ENCODE measurements at places on chromosomes 16 and 17.

- DNase-seq: no peak
These were observed 9.2 kb upstream of the DPEP3 start for GRCh38 chr16:67989322-67990017.

- DNase-seq: no peak
These were observed 503.9 kb downstream of the CDH11 start for GRCh38 chr16:64617836-64618476.

DNA sequence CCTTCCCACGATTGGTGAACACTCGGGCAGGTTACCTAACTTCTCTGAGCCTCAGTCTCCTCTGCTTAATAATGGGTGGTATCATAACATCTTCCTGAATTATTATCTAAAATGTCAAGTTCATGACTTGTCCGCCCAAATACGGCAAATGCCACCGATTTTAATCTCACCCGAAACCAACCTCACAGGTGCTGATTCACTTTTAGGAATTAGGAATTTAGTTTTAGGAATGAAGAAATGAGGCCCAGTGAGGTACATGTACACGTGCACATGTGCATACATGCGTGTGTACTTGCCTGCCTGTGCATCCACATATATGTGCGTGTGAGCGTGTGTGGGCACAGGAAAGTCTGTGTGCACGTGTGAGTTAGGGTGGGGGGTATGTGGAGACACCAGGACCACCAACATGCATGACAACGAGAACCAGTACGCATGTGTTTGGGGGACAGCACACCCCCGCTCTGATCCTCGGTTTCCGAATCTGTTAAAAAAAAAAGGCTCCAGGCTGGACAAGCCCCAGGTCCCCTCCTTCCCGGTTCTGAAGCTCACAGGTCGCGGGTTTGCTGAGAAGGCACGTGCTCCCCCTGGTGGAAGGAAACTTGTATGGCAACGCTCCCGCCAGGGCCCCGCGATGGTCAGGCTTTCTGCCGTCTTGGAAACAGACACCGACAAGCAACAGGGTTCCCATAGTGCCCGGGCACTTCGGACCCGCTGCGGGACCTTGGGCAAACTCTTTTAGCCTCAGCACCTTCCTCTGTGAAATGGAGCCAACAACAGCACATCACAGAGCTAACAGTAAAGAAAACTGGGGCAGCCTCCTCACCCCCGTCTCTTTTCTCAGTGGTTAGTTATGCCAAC is 219.2 kb downstream of the RBFOX3 start:
- peak; percentile 22 for DNase-seq

DNA sequence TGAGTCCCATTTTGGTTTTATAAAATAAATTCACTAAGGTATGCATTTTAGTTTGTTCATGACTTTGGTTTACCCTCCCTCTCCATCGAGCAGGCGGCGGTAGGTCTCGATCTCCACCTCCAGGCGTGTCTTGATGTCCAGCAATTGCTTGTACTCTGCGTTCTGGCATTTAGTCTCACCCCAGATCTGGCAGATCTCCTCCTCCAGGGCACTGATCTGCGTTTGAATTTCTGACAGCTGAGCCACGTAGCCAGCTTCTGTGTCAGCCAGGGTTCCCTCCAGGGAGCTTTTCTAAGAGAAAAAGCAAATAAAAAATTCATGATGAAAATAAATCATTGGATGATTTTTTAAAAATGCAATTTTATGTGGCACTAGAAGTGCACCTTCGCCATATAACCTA is 4.2 kb downstream of the KRT24 start:
- DNase-seq: no peak

GRCh38 chr16:77925531-77925930 is 96.8 kb upstream of the CLEC3A start:
- DNase-seq: no peak

GRCh38 chr16:3687021-3687420 is 30.3 kb downstream of the TRAP1 start:
- no peak for DNase-seq

- DNase-seq: no peak
These were observed 102.8 kb upstream of the KCNJ16 start for GRCh38 chr17:69972251-69972650.

DNA sequence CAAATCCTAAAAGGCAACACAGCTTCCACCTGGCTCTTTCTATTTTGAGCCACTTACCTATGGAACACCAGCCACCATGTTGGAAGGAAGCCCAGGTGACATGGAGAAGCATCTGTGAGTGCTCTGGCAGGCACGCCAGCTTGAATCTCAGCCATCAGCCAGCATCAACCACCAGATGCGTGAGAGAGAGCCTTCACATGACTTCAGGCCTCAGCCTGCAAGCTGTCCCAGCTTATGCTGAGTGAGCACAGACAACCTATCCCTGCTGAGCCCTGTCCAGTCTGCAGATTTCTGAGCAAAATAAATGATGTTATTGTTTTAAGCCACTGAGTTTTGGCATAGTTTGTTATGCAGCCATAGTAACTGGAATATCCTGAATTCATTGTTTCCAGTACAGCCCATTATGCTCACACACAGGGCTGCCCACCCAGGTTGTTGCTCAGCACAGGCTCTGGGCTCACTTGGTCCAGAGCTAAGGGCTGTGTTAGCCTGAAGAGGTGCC is 35.1 kb downstream of the TMEM238L start:
- no peak for DNase-seq

DNA sequence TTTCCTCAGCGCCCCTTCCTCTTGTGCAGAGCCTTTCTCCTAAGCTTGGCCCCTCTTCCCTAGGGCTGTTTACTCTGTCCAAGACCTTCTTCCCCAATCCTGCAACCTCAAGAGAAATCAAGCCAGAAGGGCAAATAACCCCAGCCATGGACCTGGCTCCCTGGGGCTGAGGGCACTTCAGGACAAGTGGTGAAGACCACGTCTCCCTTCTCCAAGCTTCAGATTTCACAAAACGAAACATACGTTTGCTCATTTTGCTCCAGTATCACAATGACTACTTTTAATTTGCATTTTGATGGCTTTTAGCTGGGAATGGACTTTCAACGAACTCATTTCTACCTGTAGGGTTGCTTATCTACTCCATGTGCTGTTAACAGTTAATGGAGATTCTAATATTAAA is 139.8 kb upstream of the CACNG5 start:
- DNase-seq: no peak

DNA sequence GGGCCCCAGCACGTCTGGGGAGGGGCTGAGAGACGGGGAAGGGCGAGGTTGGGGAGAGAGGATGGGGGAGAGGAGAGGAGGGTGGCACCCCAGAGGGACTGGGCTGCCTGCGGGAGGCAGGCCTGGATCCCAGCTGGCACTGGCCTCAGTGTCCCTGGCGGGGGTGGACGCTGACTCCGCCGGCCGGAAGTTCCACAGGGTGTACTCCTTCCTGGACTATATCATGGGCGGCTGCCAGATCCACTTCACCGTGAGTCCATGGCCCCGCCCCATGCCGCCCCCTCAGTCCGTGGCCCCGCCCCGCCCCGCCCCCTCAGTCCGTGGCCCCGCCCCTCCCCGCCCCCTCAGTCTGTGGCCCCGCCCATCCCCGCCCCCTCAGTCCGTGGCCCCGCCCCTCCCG is 11.3 kb downstream of the CPNE7 start:
- DNase-seq: no peak

DNA sequence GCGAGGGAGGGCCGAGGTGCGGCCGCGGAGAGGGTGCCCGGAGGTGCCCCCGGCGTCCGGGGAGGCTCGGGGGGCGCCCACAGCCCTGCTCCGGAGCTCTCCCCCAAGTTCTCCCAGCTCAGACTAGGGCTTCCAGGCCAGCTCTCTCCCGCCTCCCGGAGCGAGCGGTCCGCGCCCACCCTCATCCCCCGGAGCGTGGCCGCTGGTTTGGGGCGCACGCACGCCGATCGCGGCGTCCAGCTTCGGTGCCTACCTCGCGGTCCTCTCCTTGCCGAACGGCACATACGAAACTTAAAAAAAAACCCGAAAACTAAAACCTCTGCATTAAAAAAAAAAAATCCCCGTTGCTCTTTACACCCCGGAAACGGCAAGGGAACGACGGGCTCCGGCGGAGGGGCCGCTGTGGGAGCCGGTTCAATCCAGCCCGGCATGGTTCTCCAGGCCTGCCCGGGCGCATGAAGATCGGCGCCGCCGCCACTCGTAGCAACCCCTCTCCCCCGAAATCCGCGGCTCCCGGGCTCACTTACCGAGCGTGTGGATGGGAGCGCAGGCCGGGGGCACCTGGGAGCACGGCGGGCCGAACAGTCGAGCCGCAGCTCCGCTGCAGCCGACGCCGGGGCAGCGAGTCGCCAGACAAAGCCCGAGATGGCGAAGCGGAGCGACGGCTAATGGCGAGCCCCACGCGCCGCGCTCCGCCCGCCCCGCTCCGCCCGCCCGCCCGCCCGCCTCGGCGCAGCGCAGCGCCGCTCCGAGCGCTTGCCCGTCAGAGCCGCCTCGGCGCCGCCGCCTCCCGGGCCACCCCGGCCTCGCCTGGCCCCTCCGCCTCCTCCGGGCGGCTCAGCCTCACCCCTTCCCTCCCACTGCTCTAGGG is 973 bp upstream of the UBTF start:
- no peak for DNase-seq

GRCh38 chr17:35740997-35741931 is 9.8 kb downstream of the RASL10B start:
- DNase-seq: no peak

DNA sequence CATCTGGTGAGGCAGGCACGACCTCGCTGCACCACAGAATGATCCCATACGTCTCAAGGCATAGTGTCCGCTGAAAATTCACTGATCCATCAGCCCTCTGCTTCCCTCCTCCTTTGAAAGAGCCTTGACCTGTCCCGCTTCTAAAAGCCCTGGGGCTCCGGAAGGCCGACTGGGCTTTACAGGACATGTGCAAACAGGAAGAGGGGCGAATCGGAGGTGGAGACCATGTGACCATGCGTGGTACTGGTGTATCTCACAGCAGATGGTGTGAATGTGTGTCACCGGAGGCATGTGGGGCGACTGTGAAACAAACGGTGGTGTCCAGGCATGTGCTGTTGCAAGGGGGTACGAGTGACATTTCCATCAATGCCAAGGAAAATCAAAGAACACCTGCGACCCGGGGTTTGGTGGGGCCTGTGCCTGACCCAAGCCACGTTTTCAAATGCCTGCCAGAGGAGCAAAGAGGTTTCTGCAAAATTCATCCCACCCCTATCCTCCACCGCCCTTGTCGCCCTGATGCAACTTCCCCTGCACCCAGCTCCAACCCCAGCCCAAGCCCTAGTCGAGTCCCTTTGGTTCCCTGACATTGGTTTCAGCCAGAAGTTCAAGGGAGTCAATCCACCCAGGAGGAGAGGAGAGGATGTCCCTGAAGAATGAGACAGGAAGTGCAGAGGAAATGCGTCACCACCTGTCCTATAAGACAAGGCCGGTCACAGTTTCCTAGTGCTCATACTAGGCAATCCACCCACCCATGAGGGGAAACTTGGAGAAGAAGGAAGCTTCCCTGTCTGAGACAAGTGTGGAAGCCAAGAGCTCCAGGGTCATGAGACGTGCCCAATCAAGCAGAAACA is 5.9 kb upstream of the KCNJ18 start:
- DNase-seq: no peak

DNA sequence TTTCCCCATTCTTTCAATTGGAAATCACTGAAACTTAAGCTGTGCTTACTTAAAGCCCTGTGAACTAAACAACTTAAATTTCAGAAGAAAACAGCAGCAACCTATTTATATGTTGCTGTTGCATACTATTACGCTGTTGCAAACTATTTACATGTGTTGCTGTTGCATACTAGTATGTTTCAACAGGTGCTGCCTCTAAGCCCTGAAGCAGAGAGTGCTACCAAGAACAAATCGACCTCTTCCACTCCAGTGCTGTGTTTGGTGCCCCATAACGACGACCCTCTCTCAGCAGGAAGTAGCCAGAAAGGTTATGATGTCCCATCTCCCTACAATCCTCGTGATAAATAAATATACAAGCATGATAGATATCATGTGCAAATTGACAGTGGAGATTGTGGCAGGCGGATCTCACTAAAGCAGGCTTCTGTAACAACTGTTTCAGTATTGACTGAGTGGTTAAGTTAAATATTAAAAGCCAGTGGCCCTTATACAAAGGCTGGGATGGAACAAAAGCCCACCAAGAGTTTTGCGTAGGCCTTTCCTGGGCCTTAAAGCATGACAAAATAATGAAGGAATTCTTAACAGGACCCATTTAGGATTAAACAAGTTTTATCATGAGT is 5.7 kb upstream of the SCPEP1 start:
- no peak for DNase-seq

DNA sequence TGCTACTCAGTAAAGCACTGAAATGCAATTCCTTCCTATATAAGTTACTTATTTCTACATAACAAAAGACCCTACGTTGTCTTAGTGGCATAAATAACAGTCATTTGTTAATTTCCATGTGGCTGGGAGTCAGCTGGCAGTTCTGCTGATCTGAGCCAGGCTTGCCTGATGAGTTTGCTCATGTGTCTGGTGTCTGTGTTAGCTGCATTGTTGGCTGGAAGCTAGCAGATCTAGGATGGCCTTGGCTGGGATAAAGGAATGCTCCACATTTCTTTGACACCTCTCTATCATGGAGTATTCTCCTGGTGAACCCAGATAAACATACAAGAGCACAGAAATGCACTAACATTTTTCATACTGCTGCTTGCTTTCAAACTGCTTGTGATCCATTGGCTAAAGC is 264.4 kb upstream of the MON1B start:
- no peak for DNase-seq

- no peak for DNase-seq
These were observed 10.1 kb upstream of the ARHGAP23 start for GRCh38 chr17:38418062-38418692.

DNA sequence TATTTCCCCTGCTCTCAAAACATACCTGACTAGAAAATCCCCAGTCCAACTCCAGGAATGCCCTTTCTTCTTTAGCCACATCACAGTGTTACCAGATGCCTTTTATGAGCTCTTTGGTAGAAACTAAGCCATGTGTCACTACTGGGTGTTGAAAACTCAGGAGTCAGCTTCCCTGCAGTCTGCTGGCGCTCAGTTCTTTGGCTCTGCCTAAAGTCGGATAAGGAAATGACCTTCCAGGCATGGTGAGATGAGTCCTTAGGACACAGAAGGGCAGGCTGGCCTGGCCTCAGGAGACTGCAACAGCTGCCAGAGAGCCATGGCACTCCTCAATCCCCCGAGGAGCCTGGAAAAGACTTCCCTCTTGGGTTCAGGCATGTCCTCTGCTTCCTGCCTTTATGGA is 89.1 kb downstream of the CDH13 start:
- no peak for DNase-seq

GRCh38 chr16:30974348-30974747 is 10.7 kb upstream of the HSD3B7 start:
- no peak for DNase-seq

DNA sequence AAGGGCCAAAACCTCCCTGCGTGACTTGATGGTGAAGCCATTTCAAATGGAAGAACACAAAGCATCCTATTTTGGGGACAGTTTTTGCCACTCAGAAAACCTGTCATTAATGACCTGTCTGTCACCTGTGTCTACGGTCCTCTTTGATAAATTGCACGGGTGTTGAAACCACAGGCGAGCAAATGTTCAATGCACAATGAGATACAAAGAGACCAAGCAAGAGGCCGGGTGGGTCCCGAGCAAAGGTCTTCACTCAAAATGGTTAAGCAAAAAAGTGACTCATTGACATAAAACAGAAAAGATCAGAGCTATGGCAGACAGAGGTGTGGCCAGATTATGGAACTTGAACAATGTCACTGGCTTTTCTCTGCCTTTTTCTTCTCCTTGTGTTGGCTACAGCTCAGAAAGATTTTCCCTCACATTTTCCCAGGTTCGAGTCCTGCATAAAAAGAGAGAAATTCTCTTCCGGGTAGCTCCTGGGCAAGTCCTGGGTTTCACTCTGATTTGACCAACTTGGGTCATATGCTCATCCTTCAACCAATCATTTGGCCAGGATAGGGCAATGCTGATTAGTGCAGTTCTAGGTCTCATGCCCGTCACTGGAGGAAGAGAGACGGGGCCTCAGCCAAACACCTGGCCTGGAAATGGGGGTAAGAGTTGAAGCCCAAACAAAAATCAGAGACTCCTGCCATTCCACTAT is 92.2 kb downstream of the CMC2 start:
- DNase-seq: no peak

Measured in substantia nigra (tissue), 51 donors.